RWPE1 (cell line): ENCODE measurements at places on chromosomes 2 and 18.

DNA sequence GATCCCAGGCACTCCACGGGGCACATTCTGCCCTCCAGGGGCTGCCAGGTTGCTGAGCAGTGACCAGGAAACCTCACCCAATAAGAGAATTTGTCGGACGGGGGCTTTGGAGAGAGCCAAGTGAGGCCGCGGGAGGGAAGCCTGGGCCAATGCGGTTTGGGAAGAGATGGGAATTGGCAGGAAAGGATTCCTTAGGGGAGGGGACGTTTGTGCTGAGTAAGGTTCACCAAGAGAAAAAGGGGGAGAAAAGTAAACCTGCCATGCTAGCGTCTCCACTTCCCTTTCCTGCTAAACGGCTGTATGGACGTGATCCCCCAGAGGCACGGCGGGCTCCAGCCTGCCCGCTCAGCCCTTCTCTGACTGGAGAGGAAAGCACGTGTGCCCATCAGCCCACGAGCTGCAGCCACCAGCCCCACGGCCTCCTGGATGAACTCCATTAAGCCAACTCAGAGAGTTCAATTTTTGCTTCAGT lies 194.4 kb upstream of the ID2 start:
- DNase-seq = no peak

DNA sequence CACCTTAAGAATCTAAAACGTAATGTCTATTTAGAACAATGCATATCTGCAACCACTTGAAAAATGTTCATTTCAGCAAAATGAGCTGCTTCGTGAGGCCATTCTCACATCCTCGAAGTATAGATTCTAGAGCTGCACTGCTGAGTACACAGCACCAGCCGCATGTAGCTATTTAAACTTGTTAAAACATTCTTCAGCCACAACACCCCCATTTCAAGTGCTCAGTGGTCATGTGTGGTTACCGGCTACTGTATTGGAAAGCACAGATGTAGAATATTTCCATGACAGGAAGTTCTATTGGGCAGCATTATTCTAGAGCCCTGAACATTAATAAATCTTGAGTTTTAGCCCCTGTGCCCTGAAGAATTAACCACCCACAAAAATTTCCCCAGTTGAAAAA lies 35.0 kb downstream of the SUMO1 start:
- no peak for DNase-seq

- peak; percentile 5 for DNase-seq
Measured at GRCh38 chr18:48806551-48807261, 144.1 kb downstream of the SMAD7 start.

DNA sequence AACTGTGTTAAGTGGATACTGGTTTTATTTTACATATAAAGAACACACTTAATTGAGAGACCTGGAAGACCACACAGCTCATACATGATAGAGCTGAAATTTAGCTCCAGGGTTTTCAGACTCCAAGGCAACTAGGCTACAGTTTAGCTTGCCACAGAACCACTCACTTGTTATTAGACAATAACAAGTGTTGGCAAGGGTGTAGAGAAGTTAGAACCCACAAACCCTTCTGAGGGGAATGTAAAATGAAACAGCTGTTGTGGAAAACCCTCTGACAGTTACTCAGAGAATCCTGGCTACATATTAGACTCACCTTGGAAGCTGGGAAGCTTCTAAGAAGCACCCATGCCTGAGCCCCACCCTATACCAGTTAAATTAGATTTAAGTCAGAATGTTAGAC lies 75.3 kb downstream of the MAP3K20 start:
- DNase-seq = no peak

GRCh38 chr2:10547663-10548376 lies 99.7 kb upstream of the ODC1 start:
- no peak for DNase-seq

DNA sequence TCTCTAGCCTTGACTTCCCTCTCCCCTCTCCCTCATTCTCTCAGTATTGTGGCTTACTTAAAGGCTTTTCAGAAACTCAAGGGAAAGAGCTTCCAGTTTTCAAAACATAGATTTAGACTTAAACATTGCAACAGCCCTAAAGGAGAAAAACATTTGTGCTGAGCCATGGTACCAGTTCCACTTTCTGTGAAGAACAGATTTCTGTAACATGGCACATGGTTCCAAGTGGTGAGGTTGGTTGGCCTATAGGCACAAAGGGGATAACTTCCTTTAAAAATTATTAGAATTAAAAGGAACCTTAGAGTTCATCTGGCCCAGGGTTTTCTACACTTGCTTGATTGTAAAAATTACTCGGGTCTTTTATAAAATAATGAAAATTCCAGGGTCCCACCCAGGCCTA lies 138.6 kb upstream of the CDCA7 start:
- DNase-seq = no peak

GRCh38 chr2:46216213-46216612 lies 81.0 kb upstream of the EPAS1 start:
- no peak for DNase-seq

DNA sequence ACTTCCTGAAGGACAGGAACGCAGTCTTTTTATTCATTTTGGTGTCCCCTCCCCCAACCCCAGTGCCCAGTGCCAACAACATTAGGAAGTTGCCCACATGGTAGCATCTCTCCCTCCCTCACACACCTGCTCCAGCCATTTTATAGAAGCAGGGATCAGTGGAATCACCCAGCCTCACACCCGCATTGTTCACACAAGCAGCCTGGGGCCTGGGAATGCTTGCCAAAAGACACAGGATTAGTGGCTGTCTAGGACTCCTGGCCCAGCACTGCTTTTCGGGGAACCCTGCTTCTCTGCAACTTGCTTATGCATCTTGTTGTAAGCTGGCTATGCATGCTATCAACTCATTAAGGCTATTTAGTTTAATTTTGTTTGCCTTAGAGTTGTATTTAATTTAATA lies 17.9 kb downstream of the TMEM37 start:
- no peak for DNase-seq

- no peak for DNase-seq
Measured at GRCh38 chr2:60095202-60095815, 458.1 kb downstream of the BCL11A start.

DNA sequence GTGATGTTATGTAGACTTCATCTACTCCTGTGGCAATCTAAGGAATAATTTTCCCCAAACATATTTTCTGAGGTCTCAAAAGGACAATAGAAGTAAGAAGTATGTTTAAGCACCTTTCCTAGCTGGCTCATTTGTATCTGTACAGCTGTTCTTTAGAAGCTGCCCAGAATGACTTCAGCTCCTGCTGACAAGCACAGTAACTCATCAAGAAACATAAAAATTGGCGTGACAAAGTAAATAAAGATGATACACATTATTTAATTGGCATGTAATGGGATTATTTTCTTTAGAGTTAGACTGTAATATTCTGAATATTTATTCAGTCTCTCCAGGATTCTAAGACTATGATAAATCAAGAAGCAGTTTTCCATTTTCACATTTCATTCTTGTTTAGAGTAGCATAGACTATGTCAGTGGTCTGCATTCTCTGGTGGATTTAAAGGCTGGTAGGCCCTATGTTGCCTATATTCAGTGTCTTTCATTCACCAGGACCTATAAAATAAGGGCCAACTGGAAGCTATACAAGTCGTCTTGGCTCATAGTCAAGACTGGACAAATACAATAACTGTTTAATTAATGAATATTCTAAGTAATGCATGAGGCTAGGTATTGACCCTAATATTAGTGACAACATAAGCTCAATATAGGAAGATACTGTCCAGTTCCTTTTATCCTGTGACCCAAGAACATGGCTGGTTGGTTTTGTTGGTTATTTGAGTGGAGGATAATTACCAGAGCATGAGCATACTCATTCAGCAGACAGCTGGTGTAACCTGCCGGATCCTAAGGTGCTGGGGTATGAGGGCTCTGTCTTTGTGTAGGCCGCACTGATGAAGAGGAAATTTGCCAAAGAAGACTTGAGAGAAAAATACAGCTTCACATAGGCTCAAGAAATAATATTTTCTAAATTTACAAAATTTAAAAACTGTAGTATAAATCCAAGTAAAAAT lies 107.0 kb downstream of the PDE1A start:
- DNase-seq = no peak

GRCh38 chr2:43347746-43348145 lies 121.3 kb upstream of the ZFP36L2 start:
- DNase-seq = no peak

DNA sequence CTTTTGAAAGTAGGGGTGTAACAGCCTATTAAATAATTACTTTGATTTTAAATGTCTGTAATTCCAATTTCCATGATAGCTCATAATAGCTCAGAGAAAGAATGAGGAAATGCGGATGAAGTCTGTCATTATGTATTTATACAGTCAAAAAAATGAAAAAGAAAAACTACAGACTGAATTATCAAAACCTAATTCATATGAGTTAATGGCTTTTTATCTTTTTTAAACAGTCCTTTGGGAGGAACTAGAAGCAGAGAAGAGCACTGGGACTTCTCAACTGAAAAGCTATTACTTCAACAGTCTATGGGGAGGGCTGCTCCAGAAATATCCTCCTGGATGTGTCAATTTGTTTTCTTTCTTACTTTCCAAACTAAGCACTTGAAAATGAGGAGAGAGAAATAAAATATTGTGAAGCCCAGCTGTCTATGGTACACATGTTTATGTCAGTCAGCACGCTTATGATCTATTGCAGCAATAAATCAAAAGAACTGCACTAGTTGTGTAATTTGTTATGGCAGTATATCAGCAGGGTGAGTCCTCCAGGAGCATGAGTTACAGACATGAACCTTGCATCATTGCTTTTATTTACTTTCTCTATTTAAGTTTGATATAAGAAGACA lies 1550.2 kb downstream of the LRP1B start:
- no peak for DNase-seq

DNA sequence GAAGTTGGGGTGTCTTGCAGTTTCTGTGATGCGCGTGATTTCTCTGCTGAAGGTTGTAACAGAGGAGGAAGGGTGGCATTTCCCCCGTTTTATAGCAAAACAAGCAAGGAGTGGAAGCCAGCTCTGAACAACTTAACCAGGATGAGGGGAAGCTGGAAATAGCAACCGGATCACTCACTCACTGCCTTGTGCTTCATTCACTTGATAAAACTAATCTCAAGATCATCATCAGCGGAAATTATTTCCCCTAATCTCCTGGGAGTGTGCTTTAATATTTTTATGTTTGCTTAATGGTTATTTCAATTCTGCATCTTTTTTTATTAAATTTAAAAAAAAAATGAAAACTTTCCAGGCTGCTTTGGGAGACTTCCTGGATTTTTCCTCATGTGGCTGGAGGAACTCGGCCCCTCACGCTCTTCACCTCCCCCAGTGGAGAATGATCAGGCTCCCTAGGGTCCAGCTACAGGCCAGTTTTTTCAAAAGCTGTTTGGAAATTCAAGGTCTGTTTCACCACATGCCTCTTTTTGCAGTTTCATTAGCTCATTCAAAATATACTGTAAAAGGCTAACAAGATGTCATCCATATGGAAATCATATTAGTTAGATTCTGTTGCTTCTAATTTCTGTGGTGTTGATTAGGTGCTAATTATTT lies 31.7 kb downstream of the CABLES1 start:
- no peak for DNase-seq

DNA sequence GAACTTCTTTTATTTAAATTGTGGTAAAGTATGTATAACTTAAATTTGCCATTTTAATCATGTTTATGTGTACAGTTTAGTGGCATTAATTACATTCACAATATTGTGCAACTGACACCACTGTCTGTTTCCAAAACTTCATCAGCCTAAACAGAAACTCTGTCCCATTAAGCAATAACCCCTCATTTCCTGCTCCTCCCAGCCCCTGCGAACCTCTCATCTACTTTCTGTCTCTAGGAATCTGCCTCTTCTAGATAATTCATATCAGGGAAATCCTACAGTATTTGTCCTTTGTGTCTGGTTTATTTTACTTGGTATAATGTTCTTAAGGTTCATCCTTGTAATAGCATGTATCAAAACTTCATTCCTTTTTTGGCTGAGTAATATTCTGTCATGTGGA lies 75.1 kb downstream of the BOLA3 start:
- no peak for DNase-seq

- no peak for DNase-seq
Measured at GRCh38 chr2:196653843-196654242, 14.3 kb downstream of the CCDC150 start.

DNA sequence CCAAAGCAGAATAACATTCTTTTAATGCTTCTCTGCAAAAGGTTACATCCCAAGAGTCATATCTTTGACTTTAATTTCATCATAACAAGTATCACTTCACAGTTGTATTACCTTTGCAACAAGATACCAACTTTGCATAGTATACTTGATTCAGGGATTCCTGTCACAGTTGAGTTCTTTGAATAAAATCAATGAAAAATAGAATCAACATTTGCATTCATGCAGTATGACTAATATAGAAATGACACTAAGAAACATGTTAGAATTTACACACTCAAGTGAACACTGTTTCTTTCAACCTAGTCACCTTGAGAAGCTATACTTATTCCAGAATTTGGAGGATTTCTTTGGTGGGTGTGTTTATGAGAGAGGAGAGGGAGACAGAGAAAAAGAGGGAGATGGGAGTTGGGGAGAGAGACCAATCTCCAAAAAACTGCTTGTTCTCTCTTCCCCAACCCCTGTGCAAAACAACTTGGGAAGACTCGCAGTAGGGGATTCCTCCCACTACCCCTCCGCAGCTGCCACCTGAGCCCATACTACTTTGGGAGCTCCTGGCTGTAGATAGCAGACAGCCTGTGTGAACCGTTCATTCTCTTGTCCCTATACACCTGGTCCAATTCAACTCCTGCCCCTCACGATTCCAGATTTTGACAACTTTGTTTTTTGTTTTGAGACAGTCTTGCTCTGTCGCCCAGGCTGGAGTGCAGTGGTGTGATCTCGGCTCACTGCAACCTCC lies 57.7 kb downstream of the PELI1 start:
- no peak for DNase-seq

DNA sequence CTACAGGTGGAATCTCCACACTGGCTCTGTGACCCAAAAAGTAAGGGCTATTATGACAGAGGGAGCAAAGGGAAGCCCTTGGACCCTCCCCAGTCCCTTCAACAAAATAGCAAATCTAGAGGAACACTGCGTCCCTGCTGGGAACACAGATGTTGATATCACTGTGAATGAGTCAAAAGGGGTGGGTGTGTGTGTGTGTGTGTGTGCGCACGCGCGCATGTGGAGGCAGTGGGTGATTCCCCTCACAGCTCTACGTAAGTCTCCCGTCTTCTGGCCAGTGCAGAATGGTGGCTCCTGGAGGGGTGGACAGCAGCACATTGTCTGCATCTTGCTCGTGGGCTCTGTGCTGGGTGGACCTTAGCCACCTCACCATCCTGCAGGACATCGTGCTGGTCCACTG lies 7.8 kb upstream of the C2orf72 start:
- DNase-seq = no peak

- DNase-seq = no peak
Measured at GRCh38 chr2:56199492-56199891, 15.7 kb downstream of the CCDC85A start.

GRCh38 chr2:171706152-171706803 lies 19.0 kb downstream of the DYNC1I2 start:
- peak; percentile 12 for DNase-seq

GRCh38 chr2:3151153-3151918 lies 226.3 kb downstream of the EIPR1 start:
- no peak for DNase-seq

- no peak for DNase-seq
Measured at GRCh38 chr18:6649421-6650126, 79.9 kb upstream of the ARHGAP28 start.

GRCh38 chr2:75736276-75736675 lies 25.6 kb upstream of the GCFC2 start:
- no peak for DNase-seq

GRCh38 chr2:48066000-48066399 lies 159.7 kb upstream of the FBXO11 start:
- DNase-seq = no peak

GRCh38 chr18:9869715-9870430 lies 15.9 kb upstream of the TXNDC2 start:
- peak; percentile 72 for DNase-seq
